ENCODE measurements at places on chromosomes 3 and 15. TPM values are rescaled to one million over a fixed set of nuclear protein-coding genes. Genes with fewer than 3 reads are reported as not detected.

DNA sequence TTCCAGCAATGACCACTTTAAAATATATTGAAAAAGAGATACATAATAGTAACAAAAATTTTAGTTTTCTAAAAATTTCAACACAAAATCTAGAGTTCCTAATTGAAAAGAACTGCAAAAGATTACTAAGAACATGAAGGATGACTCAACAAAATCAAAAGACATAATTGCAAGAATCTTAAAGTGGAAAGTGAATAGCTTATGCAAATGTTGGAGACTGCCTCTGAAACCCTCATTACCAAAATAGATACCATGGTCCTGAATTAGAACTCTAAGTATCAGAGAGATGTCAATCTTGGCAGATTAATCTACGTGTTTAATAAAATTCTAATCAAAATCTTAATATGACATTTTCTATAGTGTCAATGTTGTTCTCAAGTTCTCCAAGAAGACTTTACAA, 60.7 kb upstream of the SGO1 start:
- no peaks in the 10 kb centered on the region for H3K27me3 ChIP-seq
- H3K27ac ChIP-seq = no peak overlapping the region
- H3K36me3 ChIP-seq = no peaks in the 10 kb centered on the region
- no peak overlapping the region for H3K4me3 ChIP-seq
- no peaks in the 10 kb centered on the region for H3K4me1 ChIP-seq

DNA sequence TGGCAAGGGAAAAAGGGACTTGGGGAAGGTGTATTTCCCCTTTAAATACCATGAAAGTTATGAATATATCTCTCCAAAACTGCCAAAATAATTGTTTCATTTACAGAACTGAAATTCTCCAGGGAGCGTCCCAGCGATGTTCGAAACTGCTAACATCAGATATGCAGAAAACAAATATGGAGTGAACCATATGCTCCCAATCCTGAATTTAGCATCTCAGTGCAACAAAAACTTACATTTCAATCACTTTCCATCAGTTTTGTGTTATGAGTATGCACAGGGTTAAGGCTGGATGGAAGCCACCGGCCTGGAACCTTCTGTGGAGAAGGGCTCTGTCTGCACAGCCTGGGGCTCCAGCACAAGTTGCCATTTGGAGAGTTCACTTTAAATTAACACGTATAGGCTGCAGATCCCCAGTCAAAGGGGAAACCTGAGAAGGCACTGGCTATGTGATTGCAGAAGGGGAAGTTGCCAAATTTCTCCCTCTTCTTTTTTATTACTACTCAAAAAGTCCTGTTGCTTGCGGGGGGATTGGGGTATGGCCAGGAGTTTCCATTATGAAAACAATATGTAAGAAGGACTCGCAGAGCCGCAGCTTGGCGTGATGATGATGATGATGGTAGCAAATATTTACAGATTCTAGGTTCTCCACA, 56.9 kb upstream of the FOXP1 start:
- no peak overlapping the region for H3K4me3 ChIP-seq
- H3K27me3 ChIP-seq = no peaks in the 10 kb centered on the region
- H3K4me1 ChIP-seq = no peaks in the 10 kb centered on the region
- H3K36me3 ChIP-seq = no peaks in the 10 kb centered on the region
- H3K27ac ChIP-seq = no peak overlapping the region

- H3K27ac ChIP-seq = no peak overlapping the region
- no peaks in the 10 kb centered on the region for H3K4me1 ChIP-seq
- H3K4me3 ChIP-seq = no peak overlapping the region
- no peak for DNase-seq
- H3K27me3 ChIP-seq = no peaks in the 10 kb centered on the region
Observed at GRCh38 chr3:72177075-72178050, 392.4 kb upstream of the PROK2 start.

DNA sequence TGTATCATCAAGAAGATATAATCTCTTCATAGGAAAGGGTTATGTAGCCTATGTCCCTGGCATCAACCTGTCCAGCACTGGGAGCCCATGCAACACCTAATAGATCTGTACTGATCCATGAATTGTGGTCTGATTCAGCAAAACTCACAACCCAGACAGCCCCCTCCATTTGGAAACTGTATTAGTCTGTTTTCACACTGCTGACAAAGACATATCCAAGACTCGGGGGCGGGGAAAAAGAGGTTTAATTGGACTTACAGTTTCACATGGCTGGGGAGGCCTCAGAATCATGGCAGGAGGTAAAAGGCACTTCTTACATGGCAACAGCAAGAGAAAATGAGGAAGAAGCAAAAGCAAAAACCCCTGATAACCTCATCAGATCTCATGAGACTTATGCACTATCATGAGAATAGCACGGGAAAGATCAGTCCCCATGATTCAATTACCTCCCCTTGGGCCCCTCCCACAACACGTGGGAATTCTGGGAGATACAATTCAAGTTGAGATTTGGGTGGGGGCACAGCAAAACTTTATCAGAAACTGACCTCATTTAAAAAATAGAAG, 83.3 kb downstream of the TRIM42 start:
- no peak overlapping the region for H3K27ac ChIP-seq
- no peak for DNase-seq
- no peaks in the 10 kb centered on the region for H3K27me3 ChIP-seq
- H3K36me3 ChIP-seq = no peaks in the 10 kb centered on the region

DNA sequence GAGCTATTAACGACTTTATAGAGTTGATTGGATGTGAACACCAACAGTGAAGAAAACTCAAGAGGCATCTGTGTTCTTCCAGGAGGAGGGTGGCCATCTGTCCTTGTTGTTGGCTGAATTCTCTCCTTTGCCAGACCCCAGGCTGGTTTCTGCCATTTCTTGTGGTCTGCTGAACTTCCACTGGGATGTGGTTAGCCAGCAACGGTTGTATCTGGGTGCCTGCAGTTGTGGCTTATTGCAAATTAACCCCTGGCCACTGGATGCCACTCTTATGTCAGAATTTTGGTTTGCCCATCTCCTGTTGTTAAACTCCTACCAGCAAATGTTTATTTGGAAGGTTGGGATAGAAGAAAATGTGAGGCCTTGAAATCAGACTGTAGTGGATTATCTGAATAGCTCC, 163.6 kb upstream of the TBC1D5 start:
- H3K4me3 ChIP-seq = no peak overlapping the region
- no peak overlapping the region for H3K27ac ChIP-seq
- no peaks in the 10 kb centered on the region for H3K27me3 ChIP-seq
- DNase-seq = no peak
- H3K4me1 ChIP-seq = no peaks in the 10 kb centered on the region
- H3K36me3 ChIP-seq = no peaks in the 10 kb centered on the region

DNA sequence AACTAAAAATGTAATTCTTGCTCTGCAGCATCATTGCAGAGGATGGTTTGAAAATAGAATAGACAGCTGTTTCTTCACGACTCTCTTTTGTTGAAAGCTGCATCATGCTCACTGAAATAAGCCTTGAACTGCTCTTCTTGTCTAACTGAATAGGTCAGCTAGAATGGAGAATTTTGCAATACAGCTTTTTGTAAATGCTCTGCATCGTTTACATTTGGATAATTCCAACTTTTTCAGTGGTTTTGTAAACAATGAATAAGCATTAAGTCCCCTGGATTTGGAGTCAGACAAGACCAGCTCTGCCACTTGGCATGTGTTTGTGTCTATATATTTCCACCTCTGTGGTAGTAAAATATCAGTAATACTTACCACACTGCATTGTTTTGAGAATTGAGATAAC, 95.2 kb downstream of the PLSCR2 start:
- no peak overlapping the region for H3K27ac ChIP-seq
- H3K36me3 ChIP-seq = no peaks in the 10 kb centered on the region
- peaks cover 7% of the 10 kb centered on the region for H3K4me1 ChIP-seq
- H3K4me3 ChIP-seq = no peak overlapping the region

DNA sequence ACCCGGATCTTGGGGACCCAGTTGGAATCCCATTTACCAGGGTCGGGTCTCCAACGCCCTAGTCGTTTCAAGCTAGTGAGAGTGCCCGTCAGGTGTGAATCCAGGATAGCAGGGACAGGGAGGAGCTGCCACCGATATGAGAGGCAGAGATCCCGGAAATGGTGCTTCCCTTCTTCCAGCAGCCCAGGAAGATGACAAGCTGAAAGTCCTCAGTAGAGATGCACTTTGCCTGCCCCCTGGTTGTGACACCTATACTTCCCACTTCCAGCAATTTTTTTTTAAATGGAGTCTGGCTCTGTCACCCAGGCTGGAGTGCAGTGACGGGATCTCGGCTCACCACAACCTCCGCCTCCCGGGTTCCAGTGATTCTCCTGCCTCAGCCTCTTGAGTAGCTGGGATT, 503.0 kb downstream of the NTRK3 start:
- H3K27ac ChIP-seq = no peak overlapping the region
- no peak overlapping the region for H3K4me3 ChIP-seq
- H3K4me1 ChIP-seq = no peaks in the 10 kb centered on the region
- DNase-seq = no peak
- H3K27me3 ChIP-seq = no peaks in the 10 kb centered on the region

GRCh38 chr3:13718436-13718835, 161.4 kb downstream of the WNT7A start:
- DNase-seq = no peak
- H3K4me3 ChIP-seq = no peak overlapping the region
- no peaks in the 10 kb centered on the region for H3K36me3 ChIP-seq
- H3K27ac ChIP-seq = no peak overlapping the region

GRCh38 chr3:106277731-106278130, 408.9 kb upstream of the CBLB start:
- H3K36me3 ChIP-seq = no peaks in the 10 kb centered on the region
- no peak for DNase-seq
- H3K27me3 ChIP-seq = no peaks in the 10 kb centered on the region
- H3K4me3 ChIP-seq = no peak overlapping the region
- H3K27ac ChIP-seq = no peak overlapping the region

GRCh38 chr3:135451037-135451785, 514.3 kb upstream of the PPP2R3A start:
- DNase-seq = no peak
- H3K4me3 ChIP-seq = no peak overlapping the region
- H3K4me1 ChIP-seq = no peaks in the 10 kb centered on the region

The COL6A5 gene
- not detected for total RNA-seq

DNA sequence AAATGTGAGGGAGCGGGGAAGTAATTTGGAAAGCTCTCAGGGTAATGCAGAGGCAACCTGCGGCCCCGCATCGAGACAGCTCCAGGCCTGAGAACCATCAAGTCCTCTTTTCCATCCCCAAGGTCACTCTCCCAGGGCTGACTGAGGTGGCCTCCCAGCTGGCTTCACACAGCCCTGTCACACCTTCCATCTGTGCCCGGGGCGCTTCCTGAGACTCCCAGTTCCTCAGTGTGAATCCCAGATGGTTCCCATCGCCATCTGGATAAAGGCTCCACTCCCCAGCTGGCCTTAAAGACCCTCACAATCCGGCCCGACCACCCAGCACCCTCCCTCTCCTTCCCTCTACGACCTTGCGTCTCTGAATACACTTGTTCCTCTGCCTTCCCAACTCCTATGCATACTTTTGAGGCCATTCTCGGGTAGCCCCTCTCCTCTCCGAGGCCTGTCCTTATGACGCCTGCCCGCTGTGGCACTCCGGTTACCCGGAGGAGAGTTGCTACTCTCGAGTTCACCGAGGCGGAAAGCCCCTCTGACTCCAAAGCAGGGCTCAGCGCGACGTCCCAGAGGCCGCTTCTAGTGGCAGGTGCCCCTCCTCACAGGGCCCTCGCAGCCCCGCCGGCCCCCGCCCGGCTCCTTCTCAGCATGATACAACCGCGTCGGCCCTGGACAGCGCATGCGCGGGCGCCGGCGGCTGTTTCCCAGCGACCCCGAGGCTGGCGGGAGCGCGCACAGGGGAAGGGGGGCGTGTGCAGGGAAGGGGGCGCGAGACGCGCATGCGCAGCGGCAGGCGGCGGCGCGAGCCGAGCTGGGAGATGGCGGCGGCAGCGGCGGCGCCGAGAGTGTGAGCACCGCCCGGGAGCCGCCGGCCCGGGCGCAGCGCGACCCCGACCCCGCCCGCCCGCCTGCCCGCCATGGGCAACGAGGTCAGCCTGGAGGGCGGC, at the start of gene BSN:
Gene BSN (plus strand): TSS at position 786 of the 941 bp plus-strand sequence. CDS start 126 bp downstream, at position 912.
- no peaks in the 10 kb centered on the region for H3K36me3 ChIP-seq
- H3K27ac ChIP-seq = peak within 1 kb of the TSS; percentile 34
- DNase-seq = peak; percentile 99
- H3K4me3 ChIP-seq = peak within 1 kb of the TSS; percentile 75
